Cerebellar cortex (tissue), 1 donor: ENCODE measurements at places on chromosomes 7 and 10.
A peak's percentile ranks its signal among the peaks of the same experiment; 100 is the strongest.

DNA sequence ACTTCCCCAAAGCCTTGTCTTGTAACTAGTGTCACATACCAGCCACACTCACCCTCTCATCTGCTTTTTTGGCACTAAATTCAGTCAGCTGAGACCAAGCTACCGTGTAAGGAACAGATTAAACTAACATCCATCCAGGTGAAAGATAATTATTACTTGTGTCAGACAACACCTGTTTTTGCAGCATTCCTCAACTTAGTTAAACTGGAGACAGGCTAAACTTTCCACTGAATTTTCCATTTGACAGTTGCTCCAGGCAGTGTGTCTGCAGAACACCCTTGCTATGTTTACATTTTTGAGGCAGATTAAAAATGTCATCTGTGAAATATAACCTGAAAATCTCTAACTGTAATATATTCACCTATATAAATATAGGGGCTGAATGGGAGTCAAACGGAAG is 73.6 kb downstream of the CYP26A1 start:
- DNase-seq = no peak

DNA sequence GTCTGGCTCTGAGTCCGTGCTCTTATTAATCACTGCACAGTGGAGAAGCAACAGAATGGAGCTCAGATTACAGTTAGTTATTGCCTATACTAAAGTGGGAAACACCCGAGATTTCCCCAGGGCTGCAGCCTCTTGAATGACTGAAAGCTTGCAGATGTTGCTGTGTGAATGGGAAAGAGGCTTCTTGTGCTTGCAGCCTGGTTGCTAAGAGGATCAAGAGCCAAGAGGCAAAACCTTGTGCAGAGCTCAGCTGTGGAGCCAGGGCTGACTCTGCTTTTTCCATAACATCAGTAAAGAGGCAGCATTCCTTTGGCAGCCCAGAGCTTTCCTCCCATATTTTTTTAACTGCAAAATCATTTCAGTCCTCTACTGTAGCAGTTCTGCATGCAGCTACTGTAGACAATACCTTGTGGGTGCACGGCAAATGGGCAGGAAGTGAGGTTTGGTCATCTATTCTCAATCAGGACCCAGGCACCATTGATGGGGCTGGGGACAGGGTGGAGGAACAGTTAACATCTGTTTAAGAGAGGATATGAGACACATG is 86.5 kb downstream of the RALA start:
- peak; percentile 22 for DNase-seq

GRCh38 chr7:32936689-32937088 is 20.6 kb upstream of the FKBP9 start:
- DNase-seq = no peak

DNA sequence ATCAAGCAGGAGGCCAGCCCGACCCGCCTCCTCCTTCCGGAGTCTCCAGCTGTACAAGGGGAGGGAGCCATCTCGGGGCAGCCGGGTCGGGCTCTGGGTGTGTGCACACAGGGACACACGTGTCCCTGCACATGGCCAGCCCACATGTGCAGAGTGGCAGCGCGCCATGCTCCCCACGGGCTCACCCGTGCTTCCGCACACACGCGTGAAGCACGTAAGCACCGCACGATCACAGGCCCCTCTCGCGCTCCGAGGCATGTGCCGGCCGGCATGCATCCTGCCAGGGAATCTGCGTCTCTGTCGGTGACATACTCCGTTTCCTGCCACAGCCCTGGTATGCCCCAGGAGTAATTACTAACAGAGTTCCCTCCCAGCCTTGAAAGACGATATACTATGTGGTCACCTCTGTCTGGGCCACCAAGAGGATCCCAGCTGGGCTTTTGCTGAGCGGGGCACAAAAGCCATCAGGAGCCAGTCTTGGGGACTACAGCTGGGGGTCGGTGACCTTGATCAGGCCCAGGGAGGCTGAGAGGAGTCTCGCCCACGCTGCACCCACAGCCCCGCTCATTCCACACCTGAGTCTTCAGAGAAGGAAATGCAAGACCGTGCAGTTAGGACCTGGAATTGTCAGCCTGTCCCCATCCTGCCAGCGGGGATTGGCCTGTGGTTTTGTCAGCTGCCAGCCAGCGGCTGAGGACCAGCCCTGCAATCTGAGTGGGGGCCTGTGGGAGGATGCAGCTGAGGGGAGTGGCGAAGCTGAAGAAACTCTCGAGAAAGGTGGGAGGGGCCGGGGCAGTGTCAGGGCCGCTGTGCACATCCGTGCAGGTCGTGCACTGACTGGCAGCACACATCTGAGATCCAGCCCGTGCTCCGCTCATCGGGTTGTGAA is 11.0 kb upstream of the LFNG start:
- DNase-seq = no peak

- no peak for DNase-seq
These were observed 100.1 kb upstream of the BET1 start for GRCh38 chr7:94104301-94104700.
